ENCODE measurements at places on chromosomes 1 and 21.

GRCh38 chr1:240308096-240308495, 216.4 kb downstream of the FMN2 start:
- DNase-seq, result no peak

DNA sequence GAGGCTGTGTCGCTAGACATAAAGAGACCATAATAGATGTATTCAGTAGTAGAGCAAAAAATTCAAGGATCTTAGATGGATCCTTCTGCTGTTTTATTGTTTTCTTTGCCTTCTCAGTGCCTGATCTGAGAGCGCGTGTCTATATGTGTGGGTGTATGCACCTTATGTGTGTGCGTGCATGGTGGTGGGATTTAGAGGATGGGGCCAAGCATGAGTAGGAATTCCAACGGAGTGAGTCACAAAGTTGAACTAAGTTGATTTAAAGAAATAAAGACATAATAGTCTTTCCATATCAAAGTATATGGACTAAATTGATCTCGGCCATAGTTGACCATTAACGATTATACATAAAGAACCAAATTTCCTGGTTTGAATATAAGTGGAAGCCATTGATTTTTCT, 178.7 kb downstream of the CYYR1 start:
- DNase-seq, result no peak

DNA sequence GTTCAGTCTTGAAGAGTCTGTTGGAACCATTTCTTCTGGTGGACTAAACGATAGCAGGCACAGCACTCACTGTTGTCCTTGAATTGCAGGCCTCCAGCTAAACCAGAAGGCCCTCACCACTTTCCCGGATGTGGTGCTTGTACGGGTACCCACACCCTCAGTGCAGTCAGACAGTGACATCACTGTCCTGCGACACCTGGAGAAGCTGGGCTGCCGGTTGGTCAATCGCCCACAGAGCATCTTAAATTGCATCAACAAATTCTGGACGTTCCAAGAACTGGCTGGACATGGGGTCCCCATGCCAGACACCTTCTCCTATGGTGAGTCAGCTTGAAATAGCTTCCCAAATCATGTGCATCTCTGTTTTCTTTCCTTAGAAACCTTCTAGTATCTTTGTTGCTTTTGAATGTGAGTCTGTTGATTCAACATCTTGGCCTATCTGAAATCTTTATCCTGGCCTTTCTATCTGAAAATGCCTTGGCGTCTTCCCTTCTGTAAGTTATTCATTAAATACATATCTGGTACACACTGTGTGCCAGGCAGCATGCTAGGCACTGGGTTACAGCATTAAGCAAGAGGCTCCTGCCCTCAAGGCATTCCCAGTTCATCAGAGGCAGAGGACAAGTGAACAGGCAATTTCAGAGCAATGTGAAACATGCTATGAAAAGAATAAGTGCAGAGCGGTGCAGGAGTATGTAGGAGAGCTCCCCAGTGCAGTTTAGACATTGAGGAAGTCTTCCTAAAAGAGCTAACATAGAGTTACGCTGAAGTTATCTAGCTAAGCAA, 18.9 kb downstream of the RIMKLA start:
- DNase-seq, result no peak

DNA sequence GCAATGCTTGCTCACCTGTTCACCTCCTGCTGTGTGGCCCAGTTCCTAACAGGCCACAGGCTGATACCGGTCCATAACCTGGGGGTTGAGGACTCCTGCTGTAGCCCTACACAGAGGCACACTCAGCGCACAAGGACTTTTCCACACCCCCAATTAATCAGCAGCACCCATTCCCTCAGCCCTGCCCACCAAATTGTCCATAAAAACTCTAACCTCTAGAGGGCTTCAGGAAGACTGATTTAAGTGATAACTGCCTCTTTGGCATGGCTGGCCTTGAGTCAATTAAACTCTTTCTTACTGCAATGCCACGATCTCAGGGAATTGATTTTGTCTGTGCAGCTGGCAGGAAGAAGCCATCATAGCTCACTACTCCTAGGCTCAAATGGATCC, 71.3 kb upstream of the MUTYH start:
- no peak for DNase-seq

DNA sequence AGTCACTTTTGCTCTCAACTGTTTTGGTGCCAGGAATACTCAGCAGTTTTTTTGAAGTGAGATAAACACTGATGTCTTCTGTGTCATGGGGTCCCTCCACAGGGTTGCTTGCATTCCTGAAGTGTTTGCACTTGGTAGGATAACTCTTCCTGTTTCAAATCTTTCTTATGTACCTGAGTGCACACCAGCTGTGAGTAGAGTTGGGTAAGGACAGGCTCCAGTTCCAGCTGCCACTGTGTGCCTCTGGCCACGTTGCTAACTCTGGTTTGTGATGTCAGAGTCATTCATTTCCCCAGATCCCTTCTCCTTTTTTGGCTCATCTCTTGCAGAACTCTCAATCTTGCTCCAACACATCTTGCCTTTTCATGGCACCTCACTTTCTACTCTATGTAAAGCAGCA, 356.3 kb upstream of the B3GALT2 start:
- no peak for DNase-seq

DNA sequence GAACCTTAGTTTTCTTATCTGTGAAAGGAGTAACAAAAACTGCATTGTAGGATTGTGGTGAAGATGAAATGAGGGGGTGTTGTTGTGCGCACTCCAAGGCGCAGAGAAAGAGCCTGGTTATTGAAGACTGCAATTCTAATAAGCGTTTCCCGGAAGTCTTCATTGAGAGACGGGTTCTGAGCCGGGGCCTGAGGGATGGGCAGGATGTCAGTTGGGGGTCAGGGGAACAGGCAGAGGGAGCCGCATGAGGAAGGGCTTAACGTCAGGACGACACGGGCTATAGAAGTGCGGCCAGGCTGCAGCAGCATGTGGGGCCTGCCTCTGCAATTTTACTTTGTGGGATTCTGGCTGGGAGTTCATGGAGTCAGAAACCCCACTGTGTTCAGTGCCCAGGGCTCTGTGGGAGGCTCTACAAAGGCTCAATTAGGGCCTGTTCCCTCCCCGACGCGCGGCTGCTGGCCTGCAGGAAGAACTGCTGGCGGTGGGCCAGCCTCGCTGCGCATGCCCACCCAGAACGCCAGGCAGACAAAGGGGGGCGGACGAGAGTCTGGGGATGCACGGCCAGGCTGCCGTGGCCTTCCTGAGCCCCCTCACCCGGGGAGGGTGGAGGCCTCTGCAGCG, 20.7 kb downstream of the TRIM62 start:
- no peak for DNase-seq

- DNase-seq, result no peak
These were observed 71.1 kb upstream of the DIRAS3 start for GRCh38 chr1:68121536-68121935.

DNA sequence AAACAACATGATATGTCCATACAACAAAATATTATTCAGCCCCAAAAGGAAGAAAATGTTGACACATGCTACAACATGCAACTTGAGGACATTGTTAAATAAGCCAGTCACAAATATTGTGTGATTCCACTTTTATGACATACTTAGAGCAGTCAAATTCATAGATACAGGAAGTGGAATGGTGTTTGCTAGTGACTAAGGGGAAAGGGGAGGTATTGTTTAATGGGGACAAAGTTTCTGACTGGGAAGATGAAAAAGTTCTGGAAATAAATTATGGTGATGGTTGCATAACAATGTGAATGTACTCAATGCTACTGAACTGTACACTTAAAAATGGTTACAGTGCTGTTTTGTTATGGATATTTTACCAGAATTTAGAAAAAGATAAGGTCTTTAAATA, 77.7 kb downstream of the RHOU start:
- no peak for DNase-seq

DNA sequence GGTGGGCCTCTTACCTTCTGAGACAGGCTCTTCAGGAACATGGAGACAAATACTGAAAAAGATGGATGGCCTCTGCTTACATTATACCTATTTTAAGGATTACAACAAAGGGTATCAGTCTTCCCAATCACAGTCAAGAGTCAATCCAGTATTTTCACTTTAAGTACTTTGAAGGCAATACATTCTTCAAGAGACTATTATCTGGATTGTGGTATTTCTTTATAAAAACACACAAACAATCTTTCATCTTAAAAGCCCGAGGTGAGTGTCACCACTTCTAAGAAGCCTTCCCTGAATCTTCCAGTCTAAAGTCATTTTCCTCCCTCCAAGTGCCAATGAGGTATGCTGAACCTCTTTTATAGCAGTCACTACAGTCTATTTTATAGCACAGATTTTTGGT, 45.3 kb downstream of the WASF2 start:
- DNase-seq, result no peak

DNA sequence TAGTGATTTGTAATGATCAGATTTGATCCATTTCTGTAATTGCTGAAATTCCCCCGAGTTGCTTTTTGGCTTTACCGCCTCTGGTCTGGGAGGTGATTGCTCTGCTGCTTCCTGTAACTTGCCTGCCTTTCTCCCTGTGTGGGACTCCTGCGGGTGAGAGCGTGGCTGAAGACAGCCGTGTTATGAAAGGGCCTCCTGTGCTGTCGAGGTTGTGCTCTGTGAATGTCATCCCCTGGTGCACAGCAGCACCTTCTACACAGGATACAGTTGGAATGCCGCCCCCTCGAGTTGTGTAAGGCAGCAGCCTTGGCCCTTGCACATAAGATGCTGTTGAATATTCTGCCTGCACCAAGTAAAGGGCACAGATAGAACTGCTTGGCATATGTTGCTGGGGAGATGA, 5.9 kb downstream of the SOD1 start:
- no peak for DNase-seq

GRCh38 chr1:114035304-114035700, 56.0 kb downstream of the OLFML3 start:
- no peak for DNase-seq

DNA sequence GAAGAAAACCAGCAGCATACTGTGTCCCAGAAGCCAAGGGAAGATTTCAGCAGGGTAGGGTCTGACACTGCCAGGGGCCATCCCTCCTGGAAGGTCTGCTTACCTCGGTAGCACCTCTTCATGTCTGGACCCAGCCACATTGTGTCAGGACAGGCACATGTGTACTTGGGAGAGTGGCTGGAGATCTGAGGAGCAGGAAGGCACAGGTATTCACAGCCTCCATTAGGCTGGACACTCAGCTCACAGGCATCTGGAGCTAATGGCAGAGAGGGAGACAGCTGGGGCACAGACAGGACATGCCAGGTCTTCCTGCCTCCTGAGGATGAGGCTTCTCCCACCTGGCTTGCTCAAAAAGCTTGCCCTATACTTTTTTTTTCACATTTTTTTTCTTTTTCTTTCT, 19.9 kb upstream of the MAGOH start:
- DNase-seq, result no peak

GRCh38 chr1:117181630-117182041, 29.1 kb downstream of the VTCN1 start:
- DNase-seq, result no peak

GRCh38 chr1:24970926-24971875, 41.1 kb upstream of the RUNX3 start:
- DNase-seq, result no peak

Measured in NCI-H1436 treated with DMSO at 0.1 percent for 48 hours (cell line).